LHCN-M2 (cell line): ENCODE measurements at places on chromosomes 5 and 9. TPM values are rescaled to one million over a fixed set of nuclear protein-coding genes. Genes with fewer than 3 reads are reported as not detected.

VCAN gene
- 154 and 160 TPM in 2 replicates for total RNA-seq

FOXD4L6 gene
- total RNA-seq: 0.38 TPM in 1 of 2 replicates, not detected in the other

OR1J2 gene
- not detected in 2 replicates for total RNA-seq

GGTA1 gene
- not detected in 2 replicates for total RNA-seq

INSL4 gene
- total RNA-seq: not detected in 2 replicates

ABITRAM gene
- 6.9 and 9.1 TPM in 2 replicates for total RNA-seq

TOR1A gene
- total RNA-seq: 78.1 and 82.1 TPM in 2 replicates

KIF20A gene
- total RNA-seq: 108 and 113 TPM in 2 replicates

ENHO gene
- 0.29 TPM in 1 of 2 replicates, not detected in the other for total RNA-seq

TMEM252 gene
- not detected in 2 replicates for total RNA-seq

THOC3 gene
- 88.3 and 96.2 TPM in 2 replicates for total RNA-seq

TMEM267 gene
- total RNA-seq: 13.7 and 21.1 TPM in 2 replicates

IL5 gene
- not detected in 2 replicates for total RNA-seq

ORM2 gene
- not detected in 2 replicates for total RNA-seq
